Urinary bladder (tissue), 4 donors: ENCODE measurements at places on chromosomes 13 and 19. TPM values are rescaled to one million over a fixed set of nuclear protein-coding genes. Genes with fewer than 3 reads are reported as not detected.

GRCh38 chr13:50390503-50391248 is 375.4 kb downstream of the KCNRG start:
- DNase-seq: no peak

The CYSLTR2 gene
- 1.4 TPM for total RNA-seq

DNA sequence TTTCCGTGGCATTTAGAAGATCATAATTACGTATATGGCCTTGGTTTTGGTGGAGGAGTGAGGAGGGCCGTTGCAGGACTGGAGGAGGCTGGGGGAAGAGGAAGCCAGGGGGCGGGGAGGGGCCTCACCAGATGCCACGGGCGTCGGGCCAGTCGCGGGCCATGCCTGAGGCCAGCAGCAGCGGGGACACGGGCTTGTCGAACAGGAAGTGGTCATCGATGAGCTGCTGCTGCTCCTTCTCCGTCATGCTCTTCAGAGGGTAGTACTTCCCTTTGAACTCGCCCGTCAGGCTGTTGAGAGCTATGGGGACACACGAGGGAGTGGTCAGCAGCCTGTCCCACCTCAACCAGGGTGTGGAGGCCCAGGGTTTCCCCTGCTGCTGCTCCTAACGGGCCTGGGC is 11.1 kb downstream of the CKM start:
- no peak for DNase-seq

DNA sequence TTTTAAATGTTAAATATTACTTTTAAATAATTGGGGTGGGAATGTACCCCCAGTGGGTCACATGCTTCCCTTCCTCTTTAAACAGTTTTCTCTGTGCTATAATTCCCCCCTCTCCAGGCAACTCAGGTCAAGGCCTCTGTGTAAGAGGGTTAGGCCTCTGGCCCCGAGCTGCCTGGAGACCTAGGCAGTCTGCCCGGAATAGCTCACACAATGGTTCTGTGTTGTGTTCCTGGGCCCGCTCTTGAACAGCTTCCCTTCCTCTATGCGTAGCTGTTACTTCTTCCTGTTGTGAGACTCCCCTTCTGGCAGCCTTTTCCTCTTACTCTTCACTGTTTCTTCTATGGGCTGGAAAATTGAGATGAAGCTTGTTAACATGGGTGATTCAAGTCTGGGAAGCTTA is 14.8 kb upstream of the ZNF492 start:
- DNase-seq: no peak

- peak; percentile 18 for DNase-seq
Observed at GRCh38 chr19:16041299-16041990, 34.9 kb upstream of the TPM4 start.

DNA sequence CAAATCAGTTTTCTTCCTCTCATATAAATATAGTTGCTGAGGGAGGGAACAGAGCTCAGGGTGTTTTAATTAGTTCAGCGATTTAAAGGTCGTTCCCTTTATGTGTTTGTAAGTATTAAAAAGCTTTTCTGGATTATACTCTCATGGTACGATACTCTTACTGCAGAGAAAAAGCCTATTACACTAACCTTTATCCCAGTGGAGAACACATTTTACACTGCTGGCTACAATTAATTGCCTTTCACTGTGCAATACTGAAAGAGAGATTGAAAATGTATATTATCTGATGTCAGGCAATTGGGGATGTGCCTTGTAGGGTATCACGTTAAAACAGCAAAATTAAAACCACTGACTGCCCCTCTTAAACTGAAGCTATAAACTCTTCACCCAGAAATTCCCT is 526.9 kb upstream of the SGCG start:
- DNase-seq: no peak

DNA sequence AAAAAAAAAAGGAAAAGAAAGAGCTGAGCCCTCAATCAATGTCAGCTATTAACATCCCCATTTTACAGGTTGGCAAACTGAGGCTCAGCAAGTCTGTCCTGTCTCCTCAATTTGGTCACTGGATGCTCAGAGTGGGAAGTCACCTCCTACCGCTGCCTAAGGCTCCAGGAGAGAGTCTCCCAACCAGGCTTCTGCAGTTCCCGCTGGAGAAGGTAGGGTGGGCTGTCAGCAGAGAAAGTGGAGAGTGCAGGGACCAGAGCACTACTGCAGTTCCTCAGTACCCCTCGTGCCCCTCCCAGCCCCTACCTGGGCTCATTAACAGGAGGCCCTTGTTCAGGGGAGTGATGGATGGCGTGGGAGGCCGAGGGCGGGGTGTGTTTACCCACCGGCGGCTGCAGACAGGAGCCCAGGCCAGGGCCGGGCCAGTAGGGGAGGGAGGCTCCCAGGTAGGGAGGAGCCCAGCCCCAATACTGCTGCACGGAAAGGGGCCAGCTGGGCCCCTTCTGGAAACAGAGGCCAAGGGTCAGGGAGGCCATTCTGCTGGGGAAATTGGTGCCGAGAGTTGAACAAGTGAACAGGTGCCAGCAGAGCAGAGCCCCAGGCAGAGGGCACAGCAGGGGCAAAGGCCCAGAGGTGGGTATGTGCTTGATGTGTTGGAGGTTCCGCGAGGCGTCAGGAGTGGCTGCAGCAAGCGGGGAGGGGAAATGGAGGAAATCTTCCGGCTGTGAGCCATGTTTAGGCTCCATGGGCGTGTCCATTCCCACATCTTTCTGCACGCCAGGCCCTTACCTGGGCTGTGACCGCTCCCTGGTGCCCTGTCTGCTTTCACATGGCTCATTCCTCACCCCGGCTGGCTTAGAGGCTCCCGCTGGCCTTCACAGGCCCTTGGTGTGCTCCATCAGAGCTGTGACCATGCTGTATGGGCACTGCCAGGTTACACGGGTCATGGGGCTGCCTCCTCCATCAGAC is 7.6 kb upstream of the COMP start:
- DNase-seq: no peak

- DNase-seq: no peak
Observed at GRCh38 chr13:33079960-33080359, 63.7 kb downstream of the KL start.

DNA sequence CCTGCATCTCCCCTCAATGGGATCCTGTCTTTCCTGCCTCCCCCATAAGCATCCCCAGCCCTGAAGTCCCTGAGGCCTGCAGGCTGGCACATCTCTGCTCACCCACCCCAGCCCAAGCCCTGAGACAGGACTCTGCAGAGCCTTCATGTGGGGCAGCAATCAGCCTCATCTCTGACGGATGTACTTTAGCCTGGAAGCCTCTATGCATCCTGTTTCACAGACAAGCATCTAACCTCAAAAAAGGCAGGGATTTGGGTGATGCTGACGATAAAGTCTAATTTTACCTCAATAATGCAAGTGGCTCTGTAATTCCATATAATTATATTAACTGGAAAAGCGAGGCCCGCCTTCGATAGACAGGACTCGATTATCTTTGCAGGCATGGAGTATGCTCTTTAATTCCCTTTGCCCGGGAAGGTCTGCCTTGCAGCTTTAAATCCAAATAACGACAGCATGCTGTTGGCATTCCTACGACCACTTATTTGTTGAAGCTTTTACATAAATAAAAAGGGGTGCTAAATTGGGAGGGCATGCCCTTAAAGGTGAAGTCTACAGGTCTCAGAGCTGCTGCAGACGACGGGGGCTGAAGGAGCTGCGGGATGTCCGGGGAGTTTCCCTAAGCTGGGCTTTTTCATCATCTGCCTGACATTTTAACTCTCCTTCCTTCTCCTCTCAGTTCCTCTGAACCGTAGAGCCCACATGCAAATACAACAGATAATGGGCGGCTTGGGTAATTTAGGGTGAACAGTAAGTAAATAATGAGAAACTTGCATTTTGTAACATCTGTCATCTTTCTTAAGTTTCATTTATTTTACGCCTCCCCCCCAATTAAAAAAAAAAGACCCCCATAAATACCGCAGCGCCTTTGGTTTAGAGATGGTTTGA is 211.5 kb downstream of the URI1 start:
- no peak for DNase-seq

GRCh38 chr13:23723471-23723870 is 153.3 kb downstream of the TNFRSF19 start:
- DNase-seq: no peak

- DNase-seq: no peak
Observed at GRCh38 chr13:27810461-27810860, 18.2 kb downstream of the GSX1 start.

GRCh38 chr13:49536144-49536873 is 40.6 kb downstream of the PHF11 start:
- no peak for DNase-seq

DNA sequence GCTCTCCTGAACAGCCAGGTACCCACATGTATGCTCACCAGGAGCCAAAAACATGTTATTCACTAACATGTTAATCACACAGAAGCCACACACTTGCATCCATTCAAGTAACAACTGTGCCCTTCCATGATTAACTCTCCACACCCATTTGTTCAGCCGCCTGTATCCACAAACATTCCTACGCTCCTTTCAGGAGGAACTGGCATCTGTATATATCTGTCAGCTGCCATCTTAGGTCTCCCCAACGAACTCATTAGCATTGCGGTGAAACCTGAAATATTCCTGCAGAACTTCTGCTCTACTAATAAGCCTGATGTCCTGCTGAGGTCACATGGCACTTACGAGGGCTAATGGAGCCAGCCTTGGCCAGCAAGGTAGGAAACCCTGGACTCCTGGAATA is 33.0 kb downstream of the OLFM2 start:
- DNase-seq: no peak

DNA sequence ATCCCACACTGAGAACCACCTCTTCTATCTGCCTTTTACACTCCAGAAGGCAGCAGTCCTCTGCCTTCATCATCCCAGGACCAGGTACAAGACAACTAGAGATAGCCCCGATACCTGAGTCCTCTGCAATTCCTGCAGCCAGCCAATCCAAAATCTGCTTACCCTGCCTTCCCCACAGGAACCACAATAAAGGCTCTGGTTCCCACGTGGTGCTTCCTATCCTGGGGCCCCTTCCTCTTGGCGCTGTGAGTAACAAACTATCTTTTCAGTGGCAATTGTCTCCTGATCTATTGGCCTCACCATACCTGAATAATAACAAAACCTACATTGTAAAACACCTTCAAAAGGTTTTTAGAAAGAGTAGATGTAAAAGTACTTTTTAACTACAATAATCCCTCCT is 63.1 kb downstream of the ZDHHC20 start:
- no peak for DNase-seq
